ENCODE measurements at places on chromosomes 3 and 15.

- no peak for DNase-seq
Measured at GRCh38 chr3:10940106-10940505, 52.4 kb upstream of the SLC6A1 start.

DNA sequence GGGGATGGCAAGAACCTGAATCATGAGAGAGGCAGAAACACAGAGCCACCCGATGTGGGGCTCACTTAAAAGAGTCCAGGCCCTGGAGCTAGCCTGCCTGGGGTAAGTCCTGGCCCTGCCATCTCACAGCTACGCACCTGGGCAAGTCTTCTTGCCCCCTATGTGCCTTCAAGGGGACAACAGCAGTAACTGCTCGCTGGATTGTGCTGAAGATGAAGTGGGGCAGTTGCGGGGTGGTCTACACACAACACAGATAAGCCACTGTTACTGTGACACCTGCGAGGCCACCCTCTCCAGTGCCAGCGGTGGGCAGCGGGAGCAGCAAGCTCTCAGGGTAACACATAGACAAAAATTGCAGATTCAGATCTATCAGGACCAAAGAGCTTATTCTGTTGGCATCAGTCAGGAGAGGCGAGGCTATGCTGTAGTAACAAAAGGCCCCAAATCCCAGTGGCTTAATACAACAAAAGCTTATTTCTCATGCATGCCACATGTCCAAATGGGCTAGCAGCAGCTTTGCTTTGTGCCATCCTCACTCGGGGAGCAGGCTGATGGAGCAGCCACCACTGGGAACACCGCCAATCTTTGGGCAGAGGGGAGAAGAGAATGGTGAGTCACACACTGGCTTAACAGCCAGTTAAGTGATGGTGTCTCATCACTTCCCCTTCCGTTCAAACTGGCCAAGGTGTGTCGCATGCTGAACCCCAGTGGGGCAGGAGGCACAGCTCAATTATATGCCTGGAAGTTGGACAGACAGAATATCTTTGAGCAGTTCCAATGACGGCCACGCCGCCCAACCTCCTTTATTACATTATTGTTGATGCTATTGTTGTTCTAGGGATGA, 78.3 kb downstream of the WNT7A start:
- DNase-seq: no peak

- DNase-seq: peak; percentile 10
Measured at GRCh38 chr15:40061212-40061901, 22.4 kb upstream of the SRP14 start.

GRCh38 chr3:72271216-72271615, 486.3 kb upstream of the PROK2 start:
- DNase-seq: no peak

GRCh38 chr3:197226179-197226578, 72.2 kb downstream of the DLG1 start:
- no peak for DNase-seq

DNA sequence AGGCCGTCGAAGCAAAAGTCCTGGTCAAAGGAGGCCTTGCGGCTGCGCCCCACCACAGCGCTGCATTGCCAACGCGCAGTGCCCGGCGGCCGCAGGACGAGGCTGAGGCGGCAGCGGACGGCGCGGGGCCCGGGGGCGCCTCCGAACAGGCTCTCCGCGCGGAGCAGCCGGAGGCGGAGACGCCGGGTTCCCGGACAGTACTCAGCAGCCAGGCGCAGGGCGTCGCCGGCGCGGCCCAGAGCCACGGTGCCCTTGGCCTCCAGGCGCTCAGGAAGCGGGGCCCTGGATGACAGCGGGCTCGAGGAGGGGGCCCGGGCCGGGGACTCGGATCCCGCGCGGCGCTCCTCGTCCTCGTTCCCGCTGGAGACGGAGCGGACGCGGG, 1.1 kb downstream of the C2CD4B start:
- DNase-seq: no peak

DNA sequence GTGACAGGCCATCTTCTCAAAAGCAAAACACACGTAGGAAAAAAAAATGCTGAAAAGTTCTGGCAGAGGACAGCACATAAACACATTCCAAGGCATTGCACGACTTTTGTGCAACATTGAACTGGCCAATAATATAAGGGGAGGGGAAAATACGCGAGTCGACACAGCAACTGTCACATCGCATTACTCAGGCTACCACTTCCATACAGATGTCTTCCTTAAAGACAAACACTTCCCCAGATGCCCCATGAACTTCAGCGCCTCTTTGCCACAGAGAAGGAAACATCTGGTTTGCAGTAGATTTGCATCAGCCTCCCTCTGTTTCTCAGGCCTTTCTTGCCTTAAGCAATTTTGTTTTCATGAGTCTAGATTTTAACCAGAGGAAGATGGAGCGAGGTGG, 144.4 kb upstream of the IGF1R start:
- DNase-seq: no peak
